ENCODE measurements at places on chromosomes 6 and 20. TPM values are rescaled to one million over a fixed set of nuclear protein-coding genes. Genes with fewer than 3 reads are reported as not detected.
A peak's percentile ranks its signal among the peaks of the same experiment; 100 is the strongest.

The SLC22A7 gene
- not detected for total RNA-seq

The HLA-B gene
- 2,773 TPM for total RNA-seq

The TRIM31 gene
- total RNA-seq = not detected

GRCh38 chr6:132763269-132763668 is 5.6 kb upstream of the VNN2 start:
- DNase-seq = peak; percentile 55

DNA sequence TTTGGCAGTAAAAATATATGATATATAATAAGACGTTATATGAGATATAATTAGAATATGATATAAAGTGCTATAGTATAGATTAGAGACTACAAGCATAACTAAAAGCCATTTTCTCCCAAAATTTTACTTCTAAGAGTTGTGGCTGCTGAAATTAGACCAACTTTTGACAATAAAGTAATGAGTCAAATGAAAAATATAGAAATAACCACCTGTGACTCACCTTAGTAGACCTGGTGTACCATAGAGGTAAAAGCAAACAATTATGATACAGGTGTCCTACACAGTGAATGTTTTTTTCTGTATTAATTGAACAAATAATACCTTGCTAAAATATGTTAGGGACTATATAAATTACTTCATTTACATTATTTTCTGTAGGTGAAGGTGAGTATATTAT is 482.9 kb upstream of the MAN1A1 start:
- DNase-seq = no peak

DNA sequence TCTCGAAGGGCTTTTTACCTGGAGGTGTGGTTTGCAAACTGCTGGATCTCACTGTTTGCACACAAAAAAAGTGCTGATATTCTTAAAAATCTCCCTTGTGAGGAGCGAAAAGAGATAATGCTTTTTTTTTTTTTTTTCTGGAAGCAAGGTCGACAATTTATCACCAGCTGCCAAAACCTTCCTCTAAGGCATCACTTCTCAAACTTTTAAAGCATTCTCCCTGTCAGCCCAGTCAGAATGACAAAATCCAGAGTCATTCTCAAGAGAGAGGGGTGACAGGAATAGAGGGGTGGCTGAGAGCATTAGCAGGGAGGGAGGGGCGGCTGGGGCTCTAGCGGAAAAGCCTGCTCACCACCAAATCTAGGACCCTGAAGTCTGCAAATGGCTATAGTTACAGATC is 137.2 kb upstream of the ARMC2 start:
- DNase-seq = no peak

DNA sequence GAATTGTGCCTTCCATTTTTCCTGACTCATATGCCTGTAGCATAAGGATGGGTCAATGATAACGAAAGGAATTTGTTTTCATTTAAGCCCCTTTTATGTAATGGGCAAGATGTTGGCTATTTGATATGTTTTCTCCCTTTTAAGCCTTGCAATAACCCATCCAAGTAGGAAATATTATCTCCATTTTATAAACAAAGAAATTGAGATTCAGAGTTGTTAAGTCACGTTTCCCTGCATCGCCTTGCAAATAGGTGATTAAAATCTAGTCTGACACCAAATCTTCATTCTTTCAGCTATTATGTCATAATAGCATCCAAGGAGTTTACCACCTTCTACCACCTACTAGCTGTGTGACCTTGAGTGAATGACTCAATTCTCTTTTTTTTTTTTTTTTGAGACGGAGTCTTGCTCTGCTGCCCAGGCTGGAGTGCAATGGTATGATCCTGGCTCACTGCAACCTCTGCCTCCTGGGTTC is 7.0 kb downstream of the HNF4A start:
- DNase-seq = no peak

- no peak for DNase-seq
Measured at GRCh38 chr6:113978084-113978675, 7.2 kb upstream of the HDAC2 start.

DNA sequence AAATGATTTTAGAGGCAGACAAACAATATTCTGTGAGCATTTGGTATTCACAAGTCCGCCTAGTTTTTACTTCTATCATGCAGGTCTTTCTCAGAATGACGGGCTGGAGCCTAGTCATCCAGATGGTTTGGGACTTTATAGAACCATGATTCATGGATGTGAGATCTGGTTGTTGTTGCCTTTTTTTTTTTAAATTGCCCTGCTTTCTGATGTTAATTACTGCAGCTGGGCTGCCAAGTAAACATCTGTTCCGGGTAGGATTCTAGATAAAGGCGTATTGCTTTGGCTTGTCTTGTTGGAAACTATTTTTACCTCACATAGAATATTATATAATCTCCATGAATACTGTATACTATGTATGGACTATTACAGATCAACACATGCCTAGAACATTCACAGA is 58.1 kb downstream of the RNF217 start:
- no peak for DNase-seq
